Dermis microvascular lymphatic vessel endothelial cell (primary cell): ENCODE measurements at places on chromosomes 16 and 17.

GRCh38 chr16:9943121-9943520, 239.1 kb downstream of the GRIN2A start:
- DNase-seq: no peak

- DNase-seq: no peak
These were observed 16.5 kb downstream of the KATNIP start for GRCh38 chr16:27566417-27566816.

GRCh38 chr16:72210555-72210954, 38.6 kb upstream of the PMFBP1 start:
- no peak for DNase-seq

DNA sequence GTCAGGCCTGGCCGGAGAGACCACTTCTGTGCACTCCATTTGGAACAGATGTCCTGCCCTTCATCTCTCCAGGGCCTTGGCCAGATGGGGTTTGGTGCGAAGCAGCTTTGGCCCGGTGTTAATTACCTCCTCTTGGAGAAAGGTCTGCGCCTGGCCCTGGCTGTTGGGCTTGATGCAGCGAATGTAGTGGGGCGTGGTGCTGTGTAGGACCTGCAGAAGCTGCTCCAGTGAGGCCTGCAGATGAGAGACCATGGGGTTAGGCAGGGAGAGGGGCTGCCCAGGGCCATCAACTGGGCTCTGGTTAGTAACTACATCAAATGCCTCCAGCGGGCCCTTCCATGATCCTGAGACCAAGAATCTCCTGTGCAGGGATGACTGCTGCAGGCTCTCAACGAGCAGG, 18.7 kb downstream of the ZNHIT3 start:
- no peak for DNase-seq

GRCh38 chr16:53773881-53774280, 69.9 kb downstream of the FTO start:
- DNase-seq: no peak

DNA sequence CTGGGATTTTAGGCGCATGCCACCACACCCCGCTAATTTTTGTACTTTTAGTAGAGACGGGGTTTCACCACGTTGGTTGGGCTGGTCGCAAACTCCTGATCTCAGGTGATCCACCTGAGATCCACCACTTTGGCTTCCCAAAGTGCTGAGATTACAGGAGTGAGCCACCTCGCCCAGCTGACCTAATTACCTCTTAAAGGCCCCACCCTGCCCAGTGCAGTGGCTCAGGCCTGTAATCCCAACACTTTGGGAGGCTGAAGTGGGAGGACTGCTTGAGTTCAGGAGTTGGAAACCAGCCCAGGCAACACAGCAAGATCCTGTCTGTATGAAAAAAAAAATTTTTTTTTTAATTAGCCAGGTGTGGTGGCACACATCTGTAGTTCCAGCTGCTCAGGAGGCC, 2.9 kb upstream of the COASY start:
- DNase-seq: no peak

DNA sequence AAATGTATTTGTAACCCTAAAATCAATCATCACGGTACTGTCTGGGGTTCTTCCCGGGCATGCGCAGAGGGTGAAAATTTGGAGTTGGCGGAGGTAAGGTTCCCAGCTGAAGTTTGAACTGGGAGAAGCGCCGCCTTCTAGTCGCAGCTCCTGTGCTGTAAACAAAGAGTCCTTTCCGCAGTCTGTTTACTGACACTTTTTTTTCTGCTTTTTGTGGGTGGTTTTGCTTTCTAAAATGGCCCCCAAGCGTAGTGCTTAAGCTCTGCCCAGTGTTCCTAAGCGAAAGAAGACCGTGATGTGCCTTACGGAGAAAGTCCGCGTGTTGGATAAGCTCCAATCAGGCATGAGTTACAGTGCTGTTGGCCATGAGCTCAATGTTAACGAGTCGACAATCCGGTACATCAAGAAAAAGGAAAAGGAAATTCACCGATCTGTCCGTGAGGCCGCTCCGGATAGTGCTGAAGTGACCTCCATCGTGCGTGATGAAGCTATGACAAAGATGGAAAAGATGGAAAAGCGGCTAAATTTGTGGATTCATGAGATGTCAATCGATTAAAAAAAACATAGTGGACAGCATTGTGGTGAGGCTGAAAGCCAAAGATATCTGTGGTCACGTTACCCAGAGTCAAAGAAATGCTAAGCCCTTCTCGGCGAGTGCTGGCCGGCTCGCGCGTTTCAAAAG, 570 bp upstream of the CFDP1 start:
- DNase-seq: peak; percentile 97

- no peak for DNase-seq
These were observed 38.5 kb downstream of the RBFOX3 start for GRCh38 chr17:79572136-79572925.

GRCh38 chr17:1055751-1056645, 59.1 kb downstream of the TIMM22 start:
- DNase-seq: peak; percentile 76

DNA sequence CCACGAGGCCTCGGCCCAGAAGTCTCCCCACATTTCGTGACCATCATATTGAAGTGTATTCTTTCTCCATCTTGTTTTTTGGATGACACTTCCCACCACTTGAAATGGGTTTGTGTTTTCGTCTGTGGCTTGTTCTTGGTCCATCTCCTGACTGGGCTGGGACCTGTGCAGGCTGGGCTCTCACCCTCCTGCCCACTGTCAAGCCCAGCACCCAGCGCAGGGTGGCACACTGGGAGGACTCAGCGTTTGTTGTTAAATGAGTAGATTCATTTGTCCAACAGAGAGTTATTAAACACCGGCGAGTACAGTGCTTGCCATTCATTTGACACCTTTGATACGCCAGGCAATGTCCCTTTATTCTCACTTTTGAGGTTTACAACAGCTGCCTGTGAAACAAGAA, 22.6 kb downstream of the NT5M start:
- DNase-seq: no peak

DNA sequence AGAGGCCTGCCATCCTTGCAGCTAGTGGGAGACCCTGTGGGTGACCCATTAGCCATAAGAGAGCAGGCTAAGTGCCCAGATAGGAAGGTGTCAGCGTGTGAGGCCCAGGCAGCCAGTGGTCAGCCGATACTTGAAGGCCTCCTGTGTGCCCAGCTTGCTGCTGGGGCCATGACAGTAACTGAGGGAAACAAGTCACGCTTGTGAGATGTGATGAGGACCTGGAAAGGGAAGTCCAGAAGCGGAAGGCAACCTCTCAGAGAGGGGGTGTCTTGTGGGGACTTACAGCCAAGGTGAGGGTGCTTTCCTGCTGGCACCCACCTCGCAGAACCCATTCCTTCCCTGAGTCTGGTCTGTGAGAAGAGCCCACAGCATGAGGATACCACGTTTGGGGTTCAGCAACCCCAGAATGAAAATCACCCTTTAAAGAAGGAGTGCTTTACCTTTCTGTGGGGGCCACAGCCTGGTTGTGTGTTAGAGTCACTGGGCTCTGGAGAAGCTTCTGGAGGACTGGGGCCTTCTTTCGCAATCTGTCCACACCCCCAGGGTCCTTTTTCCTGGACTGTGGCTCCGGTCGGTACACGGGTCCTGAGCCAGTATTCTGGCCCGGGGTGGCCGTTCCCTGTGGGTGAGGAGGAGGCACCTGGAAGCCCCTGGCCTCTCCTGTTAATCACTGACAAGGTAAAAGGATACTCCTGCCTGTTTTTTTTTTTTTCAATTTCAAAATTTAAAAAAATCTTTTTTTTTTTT, 53.9 kb downstream of the PLCG2 start:
- DNase-seq: no peak

GRCh38 chr16:16163571-16163970, 59.7 kb downstream of the ABCC6 start:
- DNase-seq: no peak

DNA sequence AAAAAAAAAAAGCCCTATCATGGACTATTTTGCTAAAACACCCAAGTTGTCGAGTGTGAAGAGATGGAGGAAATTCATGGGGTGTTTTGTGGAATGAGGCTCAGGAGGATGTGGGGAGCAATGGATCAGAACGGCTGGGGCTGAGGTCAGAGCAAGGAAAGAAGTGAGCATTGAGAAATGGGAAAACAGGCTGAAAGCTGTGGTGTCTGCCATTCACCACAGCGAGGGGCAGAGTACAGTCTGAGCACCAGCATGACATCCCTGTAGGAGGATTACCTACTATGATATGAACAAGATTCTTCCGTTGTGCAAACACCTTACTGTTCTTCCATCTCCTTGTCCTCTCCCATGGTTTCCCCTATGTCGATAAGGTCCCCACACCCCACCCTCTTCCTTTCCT, 193.1 kb downstream of the TMEM114 start:
- DNase-seq: no peak

DNA sequence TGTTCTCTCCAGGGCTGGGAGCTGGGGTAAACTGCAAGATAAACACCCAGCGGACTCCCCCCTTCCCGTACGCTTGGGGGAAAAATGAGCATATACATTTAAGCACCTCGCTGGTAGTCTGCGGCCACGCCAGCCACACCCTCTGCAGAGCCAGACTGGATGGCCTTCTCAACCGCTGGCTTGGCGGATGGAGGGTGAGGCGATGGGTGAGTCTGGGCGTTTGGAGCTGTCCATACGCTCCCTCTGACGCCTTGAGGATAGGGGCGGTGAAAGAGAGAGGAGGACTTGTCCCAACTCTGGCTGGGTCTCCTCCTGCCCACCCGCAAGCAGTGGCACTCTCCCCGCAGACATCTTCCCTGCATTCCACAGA, 1.0 kb downstream of the ITGA3 start:
- no peak for DNase-seq
